Stimulated activated CD4-positive, alpha-beta T cell treated with anti-CD3 and anti-CD28 coated beads, Interleukin-2, amount 100 ng/mL, for 24 hours (primary cell): ENCODE measurements at places on chromosomes 16 and 17.

DNA sequence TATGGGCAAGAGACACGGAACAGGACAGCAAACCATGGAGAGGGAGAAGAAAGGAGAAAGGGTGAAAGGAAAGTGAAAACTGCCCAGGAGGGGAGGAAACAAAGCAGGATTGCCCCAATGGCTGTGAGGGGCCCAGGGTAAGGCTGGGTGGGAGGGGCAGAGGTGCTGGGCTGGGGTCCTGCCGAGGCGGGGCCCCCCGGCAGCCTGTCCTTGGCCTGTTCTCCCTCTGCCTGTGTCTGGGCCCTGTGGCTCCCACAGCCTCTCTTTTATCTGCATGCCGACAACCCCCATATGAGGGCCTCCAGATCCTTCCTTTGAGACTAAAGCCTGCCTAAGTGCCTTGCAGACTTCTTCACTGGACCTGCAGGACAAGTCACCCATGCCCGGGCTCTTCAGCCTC is 15.5 kb downstream of the ZNHIT3 start:
- no peak for DNase-seq

- DNase-seq: no peak
Measured at GRCh38 chr16:87127061-87127765, 190.0 kb downstream of the C16orf95 start.

DNA sequence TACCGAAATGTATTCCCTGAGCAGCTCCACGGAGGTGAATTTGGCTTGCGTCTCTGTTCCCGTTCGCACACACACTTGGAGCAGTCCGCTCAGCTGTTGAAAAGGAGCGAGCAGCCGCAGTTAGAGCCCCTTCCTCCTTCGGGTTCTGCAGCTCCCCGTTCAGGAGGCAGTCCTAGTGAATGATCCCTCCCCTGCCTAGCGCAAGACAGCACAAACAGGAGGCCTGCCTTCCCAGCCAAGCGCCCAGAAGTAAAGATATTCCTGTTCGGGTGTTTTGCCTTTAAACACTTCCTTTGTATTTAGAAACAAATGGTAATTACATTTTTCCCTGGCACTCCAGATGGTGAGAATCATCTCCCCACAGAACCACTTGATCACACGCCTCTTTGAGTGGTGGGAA is 64.7 kb downstream of the ABCC12 start:
- no peak for DNase-seq

GRCh38 chr17:77501751-77502625 is 361.2 kb downstream of the SEC14L1 start:
- no peak for DNase-seq

DNA sequence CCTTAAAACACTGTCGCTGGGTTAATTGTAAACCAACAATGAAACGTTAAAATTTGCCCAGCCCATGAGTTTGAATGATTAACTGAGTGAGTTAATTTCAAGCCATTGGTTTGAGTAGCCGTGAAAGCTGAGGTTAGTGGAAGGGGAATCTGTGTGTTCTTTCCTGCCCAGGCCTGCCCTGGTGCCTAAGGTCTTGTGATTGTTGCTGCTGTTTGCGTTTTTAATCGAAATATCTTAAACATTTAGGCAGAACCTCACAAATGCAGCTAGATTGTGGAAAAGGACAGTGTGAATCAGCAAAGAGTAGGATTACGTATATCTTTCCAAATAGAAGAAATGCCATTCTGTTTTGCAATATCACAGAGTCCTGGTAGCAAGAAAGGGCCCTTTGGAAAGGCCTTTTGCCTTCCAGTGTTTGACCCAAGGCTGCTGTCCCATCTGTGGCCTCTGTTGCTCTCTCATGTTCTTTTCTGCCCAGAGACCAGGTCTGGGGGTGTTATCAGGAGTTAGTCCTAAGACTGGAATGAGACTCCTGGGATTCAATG is 113.8 kb downstream of the MSI2 start:
- DNase-seq: no peak

DNA sequence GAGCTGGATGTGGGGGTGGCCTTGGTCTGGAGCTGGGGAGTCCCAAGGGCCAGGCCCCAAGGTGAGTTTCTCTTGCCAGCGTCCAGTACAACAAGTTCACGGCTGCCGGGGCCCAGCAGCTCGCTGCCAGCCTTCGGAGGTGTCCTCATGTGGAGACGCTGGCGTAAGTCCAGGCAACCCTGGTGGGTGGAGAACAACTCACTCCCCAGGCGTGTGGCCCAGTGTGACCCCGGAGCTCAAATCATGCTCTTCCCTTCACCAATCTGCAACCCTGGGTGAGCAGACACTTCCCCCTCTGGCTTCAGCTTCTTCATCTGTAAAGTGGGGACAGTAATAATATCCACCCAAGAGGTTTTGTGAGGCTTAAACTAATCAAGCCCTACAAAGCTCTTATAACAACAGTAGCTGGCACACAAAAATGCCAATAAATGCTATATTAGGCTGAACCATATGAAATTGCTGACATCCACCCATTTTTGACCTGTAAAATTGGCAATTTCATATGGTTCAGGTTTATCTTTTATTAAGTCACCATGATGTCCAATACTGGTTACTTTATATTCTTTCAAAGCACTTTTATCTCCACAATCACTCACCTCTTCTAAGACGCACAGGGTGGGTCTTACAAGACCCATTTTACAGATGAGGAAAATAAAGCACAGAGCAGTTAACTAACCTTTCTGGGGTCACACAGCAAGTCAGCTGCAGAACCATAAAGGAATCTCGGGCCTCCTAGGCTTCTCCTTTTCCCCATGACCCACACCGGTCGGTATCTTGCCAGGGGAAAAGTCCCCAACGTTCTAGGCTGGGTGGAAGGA is 19.7 kb downstream of the DEXI start:
- DNase-seq: no peak

GRCh38 chr17:44558710-44559633 is 1.7 kb downstream of the FZD2 start:
- no peak for DNase-seq

DNA sequence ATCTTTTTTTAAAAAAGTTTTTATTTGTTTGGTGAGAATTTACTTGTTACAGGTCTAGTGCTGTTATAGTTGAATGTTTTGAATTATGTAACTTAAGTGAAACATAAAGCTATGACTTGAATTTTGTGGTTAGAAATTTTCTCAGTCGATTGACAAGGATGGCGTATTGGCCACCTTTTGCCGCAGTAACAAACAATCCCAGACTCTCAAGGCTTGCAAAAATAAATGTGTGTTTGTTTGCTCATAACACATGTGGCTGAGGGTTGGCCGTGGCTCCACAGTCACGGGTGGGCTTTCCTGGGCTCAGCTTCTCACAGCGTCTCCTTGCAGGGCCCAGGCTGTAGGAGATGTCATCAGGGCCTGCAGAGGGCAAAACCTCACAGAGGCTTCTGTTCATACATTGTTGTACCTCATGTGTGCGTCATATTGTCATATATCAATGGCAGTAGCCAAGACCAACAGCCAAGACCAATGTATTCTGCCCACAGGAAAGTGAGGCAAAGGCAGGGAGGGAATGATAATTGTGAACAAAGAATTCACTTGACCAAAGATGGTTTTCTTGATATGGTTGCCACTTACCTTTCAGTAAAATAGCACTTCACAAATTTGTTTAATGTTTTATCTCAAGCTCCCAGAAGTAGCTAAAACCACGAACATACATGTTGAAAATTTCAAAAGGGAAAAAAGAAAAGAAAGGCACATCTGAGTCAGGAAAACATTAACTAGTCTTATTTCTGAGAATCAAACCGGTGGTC is 93.5 kb downstream of the WWOX start:
- DNase-seq: no peak

GRCh38 chr16:86212706-86213436 is 297.5 kb upstream of the FOXF1 start:
- DNase-seq: no peak

- DNase-seq: no peak
Measured at GRCh38 chr16:9099131-9099625, 7.7 kb downstream of the HAPSTR1 start.

- no peak for DNase-seq
Measured at GRCh38 chr17:50262001-50262794, 12.1 kb upstream of the TMEM92 start.

DNA sequence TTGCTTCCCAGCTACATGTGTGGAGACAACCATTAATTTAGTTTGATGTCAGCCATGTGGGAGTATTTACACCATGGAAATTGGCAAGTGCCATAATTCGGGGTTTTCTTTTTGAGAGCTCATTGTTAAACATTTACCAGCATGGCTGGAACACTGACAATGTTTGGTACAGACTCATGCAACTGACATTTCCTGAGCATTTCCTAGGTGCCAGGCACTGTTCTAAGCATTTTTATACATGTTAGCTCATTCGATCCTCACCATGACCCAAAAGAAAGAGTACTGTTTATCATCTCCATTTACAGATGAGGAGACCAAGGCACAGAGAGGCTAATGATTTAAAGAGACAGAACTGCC is 86.9 kb downstream of the FOXL1 start:
- no peak for DNase-seq

GRCh38 chr16:16008666-16009065 is 59.2 kb downstream of the ABCC1 start:
- no peak for DNase-seq

GRCh38 chr17:33369149-33369548 is 76.1 kb upstream of the ASIC2 start:
- DNase-seq: no peak

- DNase-seq: no peak
Measured at GRCh38 chr17:27539152-27539551, 82.9 kb downstream of the KSR1 start.

DNA sequence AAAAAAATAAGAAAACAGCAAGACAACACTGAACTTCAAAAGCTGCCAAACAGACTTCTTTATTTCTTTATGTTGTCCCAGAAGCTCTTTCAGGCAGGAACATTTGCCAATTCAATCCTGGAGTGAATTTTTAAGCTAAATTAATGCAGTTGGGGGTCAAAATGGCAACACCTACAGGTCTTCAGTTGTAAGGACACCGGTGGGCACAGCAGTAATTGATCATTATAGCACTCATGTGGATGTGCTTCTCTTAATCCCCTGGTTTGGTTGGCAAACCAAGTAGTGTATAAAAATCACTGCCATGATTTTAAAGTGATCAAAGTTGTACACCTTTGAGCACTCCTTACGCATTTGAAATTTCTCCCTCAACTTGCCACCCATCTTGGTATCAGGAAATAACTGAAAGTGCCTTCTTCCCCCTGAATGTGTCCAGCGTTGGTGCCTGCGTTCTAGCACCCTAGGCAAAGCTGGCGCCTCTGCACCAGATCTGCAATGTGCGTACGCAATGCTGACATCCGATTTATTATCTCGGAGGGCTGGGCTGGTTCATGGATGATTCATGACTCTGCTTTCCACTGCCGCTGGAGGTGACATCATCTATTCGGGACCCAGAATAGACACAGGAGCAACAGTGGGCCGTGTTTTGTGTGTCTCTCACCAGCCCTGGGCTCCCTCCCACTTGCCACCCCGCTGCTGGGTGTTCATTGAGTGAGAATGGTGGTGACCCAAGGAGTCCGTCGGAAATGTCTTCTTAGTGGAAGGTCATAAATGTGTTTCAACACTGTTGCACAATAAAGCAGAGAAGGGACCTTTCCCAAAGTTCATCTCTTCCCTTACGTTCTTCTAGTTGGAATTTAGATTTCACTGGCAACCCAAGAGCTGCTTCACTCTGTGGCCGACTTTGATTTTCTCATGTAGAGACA is 203.4 kb downstream of the CCDC182 start:
- DNase-seq: no peak

DNA sequence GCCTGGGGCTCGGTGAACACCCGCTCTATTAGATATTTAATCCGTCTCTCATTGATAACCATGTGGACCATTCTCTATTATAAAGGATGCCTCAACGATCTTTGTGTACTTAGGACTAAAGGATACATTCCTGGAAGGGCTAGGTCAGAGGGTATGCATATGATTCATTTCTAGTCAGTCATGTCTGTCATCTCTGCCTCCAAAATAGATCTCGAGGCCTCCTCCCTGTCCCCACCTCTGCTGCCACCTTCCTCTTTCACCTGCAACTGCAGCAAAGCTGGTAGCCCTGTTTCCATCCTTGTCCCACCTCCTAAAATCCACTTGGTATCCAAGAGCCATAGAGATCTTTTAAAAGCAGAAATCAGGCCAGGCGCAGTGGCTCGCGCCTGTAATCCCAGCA is 121.5 kb downstream of the KATNIP start:
- no peak for DNase-seq

DNA sequence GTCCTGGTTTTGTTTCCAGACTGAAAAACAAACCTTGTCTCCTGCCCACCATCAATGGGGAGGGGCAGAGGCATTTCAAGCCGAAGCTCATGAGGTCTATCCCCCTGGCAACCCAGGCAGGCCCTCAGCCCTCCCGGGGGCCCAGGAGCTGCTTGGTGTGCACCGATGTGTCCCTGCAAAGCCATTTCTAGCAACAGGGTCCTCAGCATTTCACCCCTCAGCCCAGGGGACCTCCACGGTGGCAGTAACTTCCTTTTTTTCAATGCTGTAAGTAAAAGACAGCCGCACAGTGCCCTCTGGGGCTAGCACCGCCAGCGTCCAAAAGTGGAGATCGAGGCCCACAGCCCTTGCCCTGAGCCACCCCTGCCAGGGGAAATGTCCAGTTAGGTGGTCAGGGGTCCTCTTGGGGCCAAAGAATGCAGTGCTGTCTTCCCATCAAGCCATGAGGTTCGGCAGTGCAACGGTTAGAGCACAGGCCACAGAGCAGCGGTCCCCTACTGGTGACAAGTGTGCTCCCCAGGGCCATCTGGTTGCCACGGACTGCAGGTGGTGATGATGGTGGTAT is 79.9 kb downstream of the LITAF start:
- DNase-seq: no peak

- no peak for DNase-seq
Measured at GRCh38 chr17:50775926-50776325, 8.6 kb upstream of the ANKRD40CL start.

- DNase-seq: no peak
Measured at GRCh38 chr17:75317671-75318070, 28.4 kb upstream of the SLC25A19 start.

DNA sequence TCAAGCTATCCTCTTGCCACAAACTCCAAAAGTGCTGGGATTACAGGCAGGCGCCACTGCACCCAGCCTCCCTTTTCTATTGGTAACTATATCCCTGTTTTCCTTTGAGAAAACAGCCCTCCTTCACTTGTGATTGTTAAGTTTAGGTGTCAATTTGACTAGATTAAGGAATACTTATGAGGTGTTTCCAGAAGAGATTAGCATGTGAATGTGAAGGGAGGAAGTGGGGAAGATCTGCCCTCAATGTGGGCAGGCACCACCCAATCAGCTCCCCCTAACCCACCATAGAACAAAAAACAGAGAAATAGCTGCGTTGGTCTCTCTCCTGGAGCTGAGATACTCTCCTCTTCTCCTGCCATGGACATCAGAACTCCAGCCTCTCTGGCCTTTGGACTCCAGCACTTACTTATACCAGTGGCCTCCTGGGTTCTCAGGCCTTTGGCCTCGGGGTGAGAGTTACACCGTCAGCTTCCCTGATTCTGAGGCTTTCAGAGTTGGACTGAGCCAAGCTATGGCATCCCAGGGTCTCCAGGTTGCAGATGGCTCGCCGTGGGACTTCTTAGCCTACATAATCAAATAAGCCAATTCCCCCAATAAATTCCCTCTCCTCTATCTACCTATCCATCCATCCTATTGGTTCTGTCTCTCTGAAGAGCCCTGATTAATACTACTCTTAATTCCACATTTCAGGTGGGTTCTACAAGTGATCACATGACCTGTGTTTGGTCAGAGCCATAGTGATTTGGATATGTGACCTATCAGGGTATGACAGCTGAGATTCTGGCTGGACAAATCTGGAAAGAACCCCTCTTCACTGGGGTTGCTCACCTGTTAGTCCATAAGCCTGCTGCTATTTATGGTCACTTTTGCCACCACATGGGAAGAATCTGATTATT is 12.0 kb upstream of the STAT3 start:
- DNase-seq: no peak
